ENCODE measurements at places on chromosomes 6 and 20. TPM values are rescaled to one million over a fixed set of nuclear protein-coding genes. Genes with fewer than 3 reads are reported as not detected.

DNA sequence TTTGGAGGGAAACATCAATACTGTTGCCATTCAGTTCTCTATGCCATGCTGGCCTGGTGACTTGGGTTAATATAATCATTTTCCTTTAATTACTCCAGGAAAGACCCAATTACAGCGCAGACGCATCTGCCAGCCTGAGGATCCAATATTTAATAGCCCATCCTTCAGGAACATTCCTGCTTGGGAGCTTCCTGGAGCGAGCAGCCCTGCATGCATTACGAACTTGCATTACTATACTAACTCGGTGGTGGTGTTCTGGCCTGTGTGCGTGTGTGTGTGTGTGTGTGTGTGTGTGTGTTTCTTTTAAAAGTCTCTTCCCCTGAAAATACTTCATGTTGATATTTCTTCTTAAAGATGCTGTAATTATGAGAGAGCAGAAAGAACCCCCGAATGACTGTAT lies 26.5 kb downstream of the PMEPA1 start:
- DNase-seq = no peak

- no peak for DNase-seq
Measured at GRCh38 chr6:125392682-125393081, 90.9 kb upstream of the HDDC2 start.

Gene VGLL2
- not detected for total RNA-seq

Gene F13A1
- 13.5 TPM for total RNA-seq

GRCh38 chr6:44284121-44284520 lies 13.9 kb downstream of the TMEM151B start:
- DNase-seq = no peak

Gene SAMD5
- total RNA-seq = 11.8 TPM

All from frontal cortex (tissue), 4 donors.